ENCODE measurements at places on chromosomes 12 and 14.

- no peak for DNase-seq
Measured at GRCh38 chr14:101109347-101109638, 205.8 kb upstream of the RTL1 start.

GRCh38 chr12:123163227-123163626 is 12.3 kb upstream of the PITPNM2 start:
- no peak for DNase-seq

DNA sequence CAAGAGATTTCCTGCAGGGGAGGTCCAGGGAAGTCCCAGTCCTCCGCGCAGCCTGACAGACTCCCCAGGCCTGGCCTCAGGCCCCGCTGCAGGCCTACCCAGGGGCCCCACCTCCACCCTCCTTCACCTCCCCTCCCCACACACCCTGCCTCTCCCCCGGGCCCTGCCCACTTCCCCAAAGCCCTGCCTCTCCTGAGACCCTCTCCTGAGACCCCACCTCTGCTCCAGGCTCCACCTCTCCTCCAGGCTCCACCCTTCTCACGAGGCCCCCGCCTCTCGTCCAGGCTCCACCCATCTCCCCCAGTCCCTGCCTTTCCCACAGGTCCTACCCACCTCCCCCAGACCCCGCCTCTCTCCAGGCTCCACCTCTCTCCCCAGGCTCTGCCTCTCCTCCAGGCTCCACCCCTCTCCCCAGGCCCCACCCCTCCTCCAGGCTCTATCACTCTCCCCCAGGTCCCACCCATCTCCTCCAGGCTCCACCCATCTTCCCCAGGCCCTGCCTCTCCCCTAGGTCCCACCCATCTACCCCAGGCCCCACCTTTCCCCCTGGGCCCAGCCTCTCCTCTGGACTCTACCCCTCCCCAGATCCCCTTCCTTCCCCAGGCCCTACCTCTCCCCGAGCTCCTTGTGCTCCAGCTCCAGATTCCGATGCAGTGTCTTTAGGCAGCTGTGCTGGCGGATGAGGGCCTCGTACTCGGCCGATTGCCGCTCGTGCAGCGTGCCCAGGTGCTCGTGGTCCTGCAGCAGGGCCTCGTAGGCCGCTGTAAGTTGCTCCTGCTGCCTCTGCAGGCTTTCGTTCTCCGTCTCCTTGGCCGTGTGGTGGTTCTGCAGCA is 58.8 kb upstream of the GPR68 start:
- DNase-seq, result peak; percentile 46

DNA sequence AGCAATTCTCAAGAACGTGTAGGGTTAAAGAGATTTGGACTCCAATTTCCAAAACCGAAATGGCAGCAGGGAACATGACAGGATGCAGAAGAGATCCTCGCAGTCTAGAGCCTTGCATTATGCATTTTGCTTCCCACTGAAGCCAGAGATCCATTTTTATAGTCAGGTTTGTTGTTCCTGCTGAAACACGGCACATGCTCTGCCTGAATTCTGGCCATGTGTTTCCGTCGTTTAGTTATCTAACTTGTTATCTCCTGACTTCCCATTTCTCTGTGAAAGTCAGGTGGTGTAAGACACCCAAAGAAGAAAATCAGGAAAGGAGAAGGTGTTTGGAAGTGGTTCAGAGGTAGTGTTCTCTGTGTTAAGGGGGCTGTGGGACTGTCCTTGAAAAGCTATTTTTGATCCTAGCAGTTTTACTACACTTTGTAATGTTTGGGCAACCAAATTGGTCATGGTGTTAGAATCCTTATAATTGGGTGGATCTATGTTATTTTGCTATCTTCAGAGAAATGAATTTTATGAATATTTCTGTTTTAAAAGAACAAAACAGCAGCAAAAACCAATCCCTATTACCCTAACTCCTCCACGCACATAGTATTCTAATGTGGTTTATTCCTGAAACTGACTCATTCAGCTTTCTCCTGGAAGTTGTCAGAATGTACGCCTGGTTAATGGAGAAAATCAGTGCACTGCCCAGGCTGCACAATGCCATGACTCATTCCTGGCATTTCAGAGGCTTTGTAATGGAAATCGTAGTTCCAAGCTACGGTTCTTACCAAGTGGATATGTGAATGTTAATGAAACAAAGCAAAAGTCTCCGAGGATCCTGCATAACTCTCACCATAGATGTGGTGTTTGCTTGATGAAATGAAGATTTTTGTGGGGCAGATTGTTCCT is 110.1 kb downstream of the SAMD4A start:
- peak; percentile 69 for DNase-seq

GRCh38 chr12:111409403-111409779 is 3.7 kb downstream of the SH2B3 start:
- no peak for DNase-seq

- no peak for DNase-seq
Measured at GRCh38 chr14:106083082-106083481, 556.7 kb downstream of the TMEM121 start.

DNA sequence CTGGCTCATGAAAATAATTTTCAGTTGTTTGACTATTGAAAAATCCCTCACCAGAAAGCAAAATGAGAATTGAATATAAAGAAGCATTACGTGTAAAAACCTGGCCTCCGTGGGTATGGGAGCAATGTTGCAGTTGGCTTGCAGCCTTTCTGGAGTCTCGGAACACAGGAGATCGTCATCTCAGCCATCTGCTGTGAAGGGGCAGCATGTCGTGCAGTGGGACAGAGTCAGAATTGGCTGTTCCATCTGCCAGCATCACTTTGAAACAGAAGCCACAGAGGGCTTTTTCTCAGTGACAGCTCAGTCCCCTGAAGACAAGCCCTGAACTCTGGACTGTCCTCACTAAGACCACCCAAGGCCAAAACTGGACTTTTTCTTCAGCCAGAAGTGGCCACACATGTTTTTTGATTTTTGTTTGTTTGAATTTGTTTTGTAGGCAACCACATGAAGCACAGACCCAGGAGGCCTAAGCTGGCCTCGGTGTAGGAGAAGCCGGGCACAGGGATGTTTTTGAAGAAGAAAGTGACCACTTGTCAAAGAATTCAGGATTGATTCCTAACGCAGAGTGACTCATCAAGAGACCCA is 170.8 kb upstream of the DYRK2 start:
- DNase-seq, result no peak
